ENCODE measurements at places on chromosomes 5 and 9. TPM values are rescaled to one million over a fixed set of nuclear protein-coding genes. Genes with fewer than 3 reads are reported as not detected.
A peak's percentile ranks its signal among the peaks of the same experiment; 100 is the strongest.

DNA sequence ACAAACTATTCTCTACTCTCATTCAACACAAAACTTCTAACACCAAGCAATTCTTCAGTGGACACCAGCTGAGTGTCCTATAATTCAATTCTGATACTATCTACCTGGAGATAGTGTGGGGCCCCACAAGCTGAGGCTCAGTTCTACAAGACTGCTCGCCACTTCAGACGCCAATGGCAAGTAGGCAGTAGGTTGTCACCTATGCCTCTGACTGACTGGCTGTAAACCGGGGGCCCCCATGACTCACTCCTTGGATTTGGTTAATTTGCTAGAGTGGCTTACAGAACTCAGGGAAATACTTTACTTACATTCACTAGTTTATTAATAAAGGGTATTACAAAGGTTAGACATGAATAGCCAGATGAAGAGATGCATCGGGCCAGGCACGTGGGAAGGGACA lies 21.5 kb downstream of the INIP start:
- DNase-seq = no peak

The HTR4 gene
- not detected for total RNA-seq

The POLR3G gene
- 28.4 TPM for total RNA-seq

- DNase-seq = no peak
Observed at GRCh38 chr5:119386596-119387344, 31.0 kb downstream of the TNFAIP8 start.

The TMEM174 gene
- total RNA-seq = not detected

- DNase-seq = no peak
Observed at GRCh38 chr5:32572778-32573480, 12.4 kb upstream of the SUB1 start.

The FAM221B gene
- not detected for total RNA-seq

The IQGAP2 gene
- total RNA-seq = 0.80 TPM

GRCh38 chr5:42807722-42808447 lies 3.8 kb downstream of the SELENOP start:
- no peak for DNase-seq

GRCh38 chr5:2921176-2921575 lies 169.7 kb upstream of the IRX2 start:
- DNase-seq = no peak

The INSL6 gene
- total RNA-seq = not detected

GRCh38 chr9:131056781-131057506 lies 39.4 kb upstream of the AIF1L start:
- no peak for DNase-seq

- no peak for DNase-seq
Observed at GRCh38 chr9:17509151-17509550, 69.7 kb upstream of the SH3GL2 start.

DNA sequence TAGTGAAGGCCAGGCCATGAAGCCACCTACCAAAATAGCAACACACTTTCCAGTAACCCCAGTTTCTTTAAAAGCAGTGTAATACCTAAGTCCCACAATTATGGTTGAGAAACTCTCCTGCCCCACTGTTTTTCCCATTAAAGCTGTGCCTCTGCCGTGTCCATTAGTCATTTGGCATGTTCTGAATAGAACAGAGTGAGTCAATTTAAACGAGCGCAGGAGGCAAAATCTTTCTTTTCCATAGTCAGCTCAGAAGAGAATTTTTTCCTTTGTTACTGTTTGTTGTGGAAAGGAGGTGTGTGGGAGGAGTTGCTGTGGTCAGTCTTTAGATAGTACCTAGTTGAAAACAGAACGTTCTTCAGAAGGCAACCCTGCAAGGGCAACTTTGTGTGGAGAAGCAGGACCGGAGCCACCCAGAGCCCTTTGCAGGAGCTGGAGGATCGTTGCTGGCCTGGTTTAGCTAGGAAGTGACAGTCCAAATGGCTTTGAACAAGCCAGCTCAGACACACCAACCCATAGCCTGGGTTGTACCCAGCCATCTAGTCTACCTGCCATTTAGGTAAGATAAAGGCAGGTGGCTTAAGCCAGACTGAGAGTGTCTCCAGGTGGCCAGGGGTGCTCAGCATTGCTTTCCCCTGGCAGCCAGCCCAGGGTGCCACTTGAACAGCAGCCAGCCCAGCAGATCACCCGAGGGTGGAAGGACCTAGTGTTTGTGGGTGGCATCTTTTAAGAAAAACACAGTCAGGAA lies 30.4 kb downstream of the GADD45G start:
- peak; percentile 15 for DNase-seq

The SGCD gene
- total RNA-seq = 0.06 TPM

- no peak for DNase-seq
Observed at GRCh38 chr5:140213370-140213983, 38.5 kb downstream of the CYSTM1 start.

DNA sequence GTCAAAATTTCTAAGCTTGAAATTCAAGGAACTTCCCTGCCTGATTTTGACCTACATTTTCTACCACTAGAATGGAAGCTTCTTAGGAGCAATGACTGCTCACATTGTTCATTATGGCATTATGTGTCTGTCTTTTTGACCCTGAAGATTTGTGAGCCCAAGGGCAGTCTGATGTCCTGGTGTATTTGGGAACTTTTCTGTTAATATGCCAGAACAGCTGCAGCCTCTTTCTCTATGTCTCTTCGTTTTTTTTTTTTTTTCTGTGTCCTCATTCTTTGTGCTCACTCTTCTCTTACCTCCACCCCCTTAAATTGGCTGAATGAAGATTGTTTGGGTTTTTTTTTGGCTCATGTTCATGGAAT lies 34.8 kb upstream of the TMC1 start:
- DNase-seq = no peak

DNA sequence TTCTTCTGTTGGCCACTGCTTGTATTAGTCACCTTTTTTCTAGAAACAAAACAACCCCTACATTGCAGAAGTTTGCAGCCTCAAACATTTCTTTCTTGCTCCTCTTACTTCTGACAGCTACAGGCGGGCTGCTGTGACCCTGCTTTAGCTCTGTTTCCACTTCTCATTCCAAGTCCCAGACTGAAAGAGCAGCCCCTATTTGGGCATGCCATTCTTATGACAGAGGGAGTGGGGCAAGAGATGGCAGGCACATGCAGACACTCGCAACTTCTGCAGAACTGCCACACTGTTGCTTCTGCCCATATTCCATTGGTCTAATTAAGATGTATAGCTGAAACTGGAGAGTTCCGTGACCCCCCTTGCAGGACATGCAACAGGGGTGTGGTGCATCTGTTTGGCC lies 19.6 kb upstream of the RPS23 start:
- DNase-seq = no peak

The MYORG gene
- total RNA-seq = 6.6 TPM

DNA sequence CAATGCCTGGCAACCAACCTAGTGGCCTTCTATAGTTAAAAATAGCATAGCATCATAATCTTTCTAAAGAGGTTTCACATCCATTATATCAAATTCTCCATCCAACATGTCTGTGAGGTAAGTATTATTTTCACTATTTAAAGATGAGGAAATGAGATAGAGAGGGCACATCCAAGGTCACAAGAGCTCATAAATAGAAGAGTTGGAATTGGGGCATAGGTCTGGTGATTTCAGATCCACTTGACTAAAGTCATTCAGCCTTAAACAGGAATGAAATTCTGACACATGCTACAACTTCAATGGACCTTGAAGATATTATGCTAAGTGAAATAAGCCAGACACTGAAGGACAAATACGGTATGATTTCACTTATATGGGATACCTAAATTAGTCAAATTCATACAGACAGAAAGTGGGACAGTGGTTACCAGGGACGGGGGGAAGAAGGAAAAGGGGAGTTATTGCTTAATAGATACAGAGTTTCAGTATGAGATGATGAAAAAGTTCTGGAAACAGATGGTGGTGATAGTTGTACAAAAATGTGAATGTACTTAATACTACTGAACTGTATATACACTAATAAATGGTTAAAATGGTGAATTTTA lies 259.6 kb upstream of the NR4A3 start:
- no peak for DNase-seq

DNA sequence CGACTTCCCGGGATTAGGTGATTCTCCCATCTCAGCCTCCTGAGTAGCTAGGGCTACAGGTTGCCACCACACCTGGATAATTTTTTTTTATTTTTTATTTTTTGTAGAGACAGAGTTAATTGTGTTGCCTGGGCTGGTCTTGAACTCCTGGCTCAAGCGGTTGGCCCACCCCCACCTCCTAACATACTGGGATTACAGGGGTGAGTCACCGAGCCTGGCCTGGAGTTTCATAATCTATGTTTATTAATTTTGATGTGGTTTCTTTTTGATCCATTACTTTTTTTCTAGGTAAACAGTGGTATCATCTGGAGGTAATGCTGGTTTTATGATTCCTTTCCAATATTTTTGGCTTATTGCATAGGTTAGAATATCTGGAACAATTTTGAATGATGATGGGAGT lies 54.2 kb downstream of the KIAA1958 start:
- no peak for DNase-seq

The HACD4 gene
- 2.0 TPM for total RNA-seq

The PCA3 gene
- total RNA-seq = not detected

DNA sequence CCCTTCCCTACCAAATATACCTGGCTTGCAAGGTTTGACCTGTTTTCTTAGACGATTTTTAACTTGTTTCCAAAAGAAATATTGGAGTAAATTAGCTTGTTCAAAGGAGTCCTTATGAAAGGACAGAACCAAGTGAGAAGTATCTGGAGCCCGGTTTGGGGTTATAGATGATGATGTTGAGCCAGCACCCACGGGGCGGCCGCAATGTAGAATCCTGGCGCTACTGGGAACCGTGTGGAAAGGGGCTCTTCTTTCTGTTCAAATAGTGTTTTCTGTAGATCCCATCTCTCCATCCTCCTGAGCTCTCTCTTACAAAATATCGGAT lies 517 bp upstream of the EXOSC2 start:
- DNase-seq = no peak

DNA sequence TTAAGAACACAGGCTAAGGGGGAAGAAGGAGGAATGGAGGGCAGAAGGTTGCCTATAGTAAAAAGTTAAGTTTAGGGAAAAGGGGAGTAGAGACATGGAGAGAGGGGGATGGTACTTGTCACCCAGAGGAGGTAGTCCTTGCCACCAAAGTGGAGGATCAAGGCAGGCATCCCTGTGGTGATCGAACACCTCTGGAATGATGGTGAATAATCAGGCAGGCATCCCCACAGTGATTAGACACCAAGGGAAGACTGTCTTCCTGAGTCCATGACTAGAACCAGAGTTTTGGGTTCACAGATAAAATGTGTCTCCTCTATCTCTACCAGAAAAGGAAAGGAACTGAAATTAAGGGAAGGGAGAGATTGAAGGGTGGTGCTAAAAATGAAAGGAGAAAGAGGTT lies 19.2 kb upstream of the HMGCS1 start:
- no peak for DNase-seq

The RLN2 gene
- total RNA-seq = 6.0 TPM

The MARCOL gene
- not detected for total RNA-seq

DNA sequence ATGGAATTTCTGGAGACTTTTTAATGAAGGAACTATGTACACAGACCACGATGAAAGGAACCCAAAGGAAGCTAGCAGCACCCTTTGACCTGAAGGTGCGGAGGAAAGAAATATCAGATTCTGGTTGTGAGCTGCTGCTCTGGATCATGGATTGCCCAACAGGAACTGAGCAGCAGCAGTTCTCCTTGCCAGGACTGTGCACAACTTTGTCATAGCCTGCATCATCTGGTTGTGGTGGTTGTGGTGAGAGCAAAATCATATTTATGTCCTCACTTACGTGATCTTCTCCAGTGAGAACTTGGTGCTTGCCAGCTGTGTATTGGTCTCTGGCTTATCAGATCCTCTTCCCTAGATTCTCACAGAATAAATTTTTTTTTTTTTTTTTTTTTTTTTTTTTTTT lies 70.7 kb upstream of the LPAR1 start:
- DNase-seq = no peak

DNA sequence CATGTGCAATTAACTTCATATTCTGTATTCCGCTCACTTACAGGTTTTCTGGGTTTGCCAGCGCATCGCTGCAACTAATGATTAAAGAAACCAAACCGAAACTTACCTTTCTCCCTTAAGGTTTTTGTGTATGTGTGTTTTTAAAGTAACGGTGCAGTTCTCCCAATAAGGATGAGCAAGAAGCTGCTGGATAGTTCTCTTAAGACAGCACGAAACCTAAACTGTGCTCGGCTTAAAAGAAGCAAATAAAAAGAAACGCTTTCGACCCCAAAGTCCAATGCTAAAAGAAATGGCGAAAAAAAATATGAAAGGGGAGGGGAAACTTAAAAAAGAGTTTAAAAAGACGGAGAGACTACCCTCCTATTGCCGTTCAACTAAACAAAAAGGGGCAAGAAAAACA lies 340 bp downstream of the ELAVL2 start:
- no peak for DNase-seq

DNA sequence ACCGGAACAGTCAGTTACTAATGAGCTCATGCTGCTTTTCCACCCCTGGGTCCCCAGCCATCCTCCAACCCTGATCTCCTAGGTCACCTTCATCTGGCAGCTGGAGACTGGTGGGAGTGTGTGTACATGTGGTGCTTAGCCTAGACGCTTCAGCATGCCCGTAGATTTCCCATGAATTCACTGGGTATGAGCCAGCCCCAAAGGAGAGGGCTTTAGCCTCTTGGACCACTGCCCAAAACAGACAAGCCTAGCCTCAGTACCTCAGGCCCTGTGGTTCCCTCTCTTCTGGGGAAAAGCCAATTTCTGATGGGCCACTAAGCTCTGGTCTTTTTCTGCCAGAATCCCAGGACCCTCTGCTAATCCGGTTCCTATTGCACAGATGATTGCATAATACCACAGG lies 48.0 kb upstream of the ASTN2 start:
- no peak for DNase-seq

DNA sequence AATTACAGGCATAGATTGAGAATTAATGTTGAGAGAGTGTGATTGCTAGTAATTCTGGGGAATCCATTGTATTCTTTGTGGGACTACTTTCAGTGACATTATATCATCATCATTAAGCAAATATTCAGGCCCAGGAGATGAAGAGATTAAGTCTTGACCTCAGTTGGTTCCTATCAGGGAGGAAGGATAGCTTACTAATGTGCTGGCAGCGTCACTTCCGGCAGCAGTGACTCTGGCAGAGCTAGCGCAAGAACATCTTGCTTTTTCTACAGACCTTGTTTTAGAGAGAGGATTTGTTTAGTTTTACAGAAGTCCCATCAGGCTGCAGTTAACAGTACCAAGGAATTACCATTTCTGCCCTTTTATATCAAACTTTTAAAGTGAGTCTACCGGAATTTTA lies 20.3 kb downstream of the OSTF1 start:
- DNase-seq = no peak

DNA sequence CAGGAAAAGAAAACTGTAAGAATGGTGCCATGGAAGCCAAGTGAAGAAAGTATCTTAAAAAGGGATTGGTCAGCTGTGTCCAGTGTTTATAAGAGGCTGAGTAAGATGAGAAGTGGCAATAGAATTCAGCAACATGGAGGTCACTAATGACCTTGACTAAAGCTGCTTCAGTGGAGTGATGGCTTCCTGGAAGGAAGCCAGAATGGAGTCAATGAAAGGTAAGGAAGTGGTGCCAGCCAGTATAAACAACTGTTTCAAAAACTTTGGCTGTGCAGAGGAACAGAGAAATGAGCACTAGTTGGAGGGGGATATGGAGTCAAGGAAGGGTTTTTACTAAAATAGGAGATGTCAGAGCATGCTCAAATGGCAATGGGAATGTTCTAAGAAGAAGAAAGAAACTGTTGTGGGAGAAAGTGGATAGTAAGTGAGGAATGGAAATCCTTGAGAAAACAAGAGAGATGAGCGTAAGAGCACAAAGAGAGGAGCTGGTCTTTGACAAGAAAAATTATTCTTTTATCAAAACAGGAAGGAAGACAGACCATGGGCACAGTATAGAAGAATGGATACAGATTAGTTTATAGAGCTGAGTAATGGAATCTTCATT lies 11.1 kb upstream of the NRG2 start:
- no peak for DNase-seq
